ENCODE measurements at places on chromosomes 1 and 21. TPM values are rescaled to one million over a fixed set of nuclear protein-coding genes. Genes with fewer than 3 reads are reported as not detected.

PLXNA2 gene
- 9.9 TPM for total RNA-seq

KRTAP11-1 gene
- not detected for total RNA-seq

IGSF3 gene
- 0.42 TPM for total RNA-seq

RGS8 gene
- not detected for total RNA-seq

CRYAA gene
- total RNA-seq: not detected

HSPB7 gene
- 0.65 TPM for total RNA-seq

GRCh38 chr1:205225901-205226765 lies 1.6 kb upstream of the TMCC2 start:
- no peaks in the 10 kb centered on the region for H3K27me3 ChIP-seq
- no peak for DNase-seq
- H3K27ac ChIP-seq: no peak overlapping the region
- H3K36me3 ChIP-seq: no peaks in the 10 kb centered on the region

DNA sequence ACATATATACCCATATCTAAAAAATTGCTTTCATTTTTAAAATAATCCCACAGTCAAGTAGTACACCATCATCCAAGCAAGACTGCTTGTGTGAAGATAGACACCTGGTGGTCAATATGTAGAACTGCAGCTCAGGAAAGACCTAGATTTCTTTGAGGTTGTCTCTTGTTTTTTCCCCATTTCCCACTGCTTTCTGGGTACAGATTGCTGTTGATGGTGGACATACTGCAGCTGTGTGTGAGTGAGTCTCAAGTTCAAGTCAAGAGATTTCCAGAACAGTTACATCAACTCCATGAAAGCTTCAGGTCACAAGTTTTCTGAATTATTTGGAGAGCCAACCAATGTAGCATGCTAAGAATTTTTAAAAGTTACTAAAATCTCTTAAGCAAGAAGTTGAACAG lies 306.4 kb downstream of the DUSP10 start:
- H3K36me3 ChIP-seq: no peaks in the 10 kb centered on the region
- no peak for DNase-seq
- H3K4me3 ChIP-seq: no peak overlapping the region
- no peaks in the 10 kb centered on the region for H3K27me3 ChIP-seq

DNA sequence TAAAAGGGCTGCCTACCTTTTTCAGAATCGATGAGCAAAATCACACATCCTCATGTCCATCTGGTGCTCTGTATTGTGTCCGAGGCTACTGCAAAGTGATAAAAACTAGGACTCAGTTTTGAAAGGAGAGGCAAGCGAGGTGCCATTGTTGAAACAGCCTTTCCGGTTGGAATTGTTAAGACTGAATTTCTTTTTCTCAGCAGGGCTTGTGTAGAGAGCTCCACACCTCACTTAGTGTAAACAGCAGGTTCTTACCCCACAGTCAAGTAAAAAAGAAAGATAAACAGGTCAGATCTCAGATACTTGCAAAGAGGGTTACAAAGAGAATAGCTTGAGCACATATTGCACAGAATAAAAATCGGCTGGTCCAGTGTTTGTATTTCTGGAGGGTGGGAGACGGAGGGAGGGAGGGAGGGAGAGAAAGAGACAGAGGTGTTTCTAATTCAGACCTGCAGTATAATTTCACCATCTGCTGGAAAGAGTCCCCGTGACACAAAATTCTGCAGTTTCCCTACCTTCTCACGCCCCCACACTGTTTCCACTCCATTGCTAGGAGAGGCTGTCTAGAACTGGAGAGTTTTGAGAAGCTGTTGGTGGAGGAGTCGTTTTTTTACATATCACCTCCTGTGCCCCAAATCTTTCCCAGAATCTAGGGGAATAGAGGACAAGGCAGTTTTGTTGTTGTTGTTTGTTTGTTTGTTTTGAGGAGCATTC lies 82.5 kb downstream of the EDEM3 start:
- no peaks in the 10 kb centered on the region for H3K27me3 ChIP-seq
- no peaks in the 10 kb centered on the region for H3K4me1 ChIP-seq
- DNase-seq: no peak
- no peak overlapping the region for H3K4me3 ChIP-seq
- no peak overlapping the region for H3K27ac ChIP-seq
- H3K36me3 ChIP-seq: no peaks in the 10 kb centered on the region

- DNase-seq: no peak
- no peak overlapping the region for H3K27ac ChIP-seq
- no peaks in the 10 kb centered on the region for H3K36me3 ChIP-seq
- H3K27me3 ChIP-seq: no peaks in the 10 kb centered on the region
Measured at GRCh38 chr1:236144446-236145150, 2.3 kb downstream of the GPR137B start.

GRCh38 chr1:209552406-209553264 lies 30.9 kb upstream of the CAMK1G start:
- no peak overlapping the region for H3K4me3 ChIP-seq
- H3K27me3 ChIP-seq: no peaks in the 10 kb centered on the region
- no peaks in the 10 kb centered on the region for H3K36me3 ChIP-seq
- H3K27ac ChIP-seq: no peak overlapping the region

Data from right lobe of liver (tissue), 6 donors.